ENCODE measurements at places on chromosomes 11 and 22. TPM values are rescaled to one million over a fixed set of nuclear protein-coding genes. Genes with fewer than 3 reads are reported as not detected.

GRCh38 chr11:121763526-121763925, 310.8 kb upstream of the SORL1-AS1 start:
- no peaks in the 10 kb centered on the region for H3K27me3 ChIP-seq
- DNase-seq: no peak
- H3K36me3 ChIP-seq: no peaks in the 10 kb centered on the region
- no peak overlapping the region for H3K4me3 ChIP-seq
- H3K27ac ChIP-seq: no peak overlapping the region
- peaks cover under 1% of the 10 kb centered on the region for H3K4me1 ChIP-seq

The OR8A1 gene
- total RNA-seq: not detected

GRCh38 chr11:71443736-71444445, 4.3 kb downstream of the DHCR7 start:
- no peak overlapping the region for H3K27ac ChIP-seq
- no peaks in the 10 kb centered on the region for H3K27me3 ChIP-seq
- H3K4me3 ChIP-seq: no peak overlapping the region
- H3K36me3 ChIP-seq: peaks cover 6% of the 10 kb centered on the region

The ARFIP2 gene
- total RNA-seq: 87.5 TPM

DNA sequence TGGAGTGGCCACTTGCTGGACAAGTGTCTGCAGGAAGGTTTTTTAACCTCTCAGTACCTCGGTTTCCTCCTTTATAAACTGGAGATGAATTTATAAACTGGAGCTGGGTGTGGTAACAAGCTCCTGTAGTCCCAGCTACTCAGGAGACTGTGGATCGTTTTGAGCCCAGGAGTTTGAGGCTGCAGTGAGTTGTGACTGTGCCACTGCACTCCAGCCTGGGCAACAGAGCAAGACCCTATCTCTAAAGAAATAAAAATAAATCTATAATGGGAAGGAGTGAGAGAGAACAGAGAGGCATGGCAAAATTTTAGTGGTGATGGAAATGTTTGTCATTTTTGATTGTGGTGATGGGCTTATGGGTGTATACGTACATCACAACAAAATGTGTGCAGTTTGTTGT, 1.4 kb upstream of the PDGFB start:
- no peak overlapping the region for H3K27ac ChIP-seq
- H3K4me3 ChIP-seq: no peak overlapping the region
- H3K27me3 ChIP-seq: no peaks in the 10 kb centered on the region
- H3K4me1 ChIP-seq: peaks cover 9% of the 10 kb centered on the region
- no peaks in the 10 kb centered on the region for H3K36me3 ChIP-seq
- DNase-seq: no peak

The YPEL1 gene
- total RNA-seq: 4.6 TPM

DNA sequence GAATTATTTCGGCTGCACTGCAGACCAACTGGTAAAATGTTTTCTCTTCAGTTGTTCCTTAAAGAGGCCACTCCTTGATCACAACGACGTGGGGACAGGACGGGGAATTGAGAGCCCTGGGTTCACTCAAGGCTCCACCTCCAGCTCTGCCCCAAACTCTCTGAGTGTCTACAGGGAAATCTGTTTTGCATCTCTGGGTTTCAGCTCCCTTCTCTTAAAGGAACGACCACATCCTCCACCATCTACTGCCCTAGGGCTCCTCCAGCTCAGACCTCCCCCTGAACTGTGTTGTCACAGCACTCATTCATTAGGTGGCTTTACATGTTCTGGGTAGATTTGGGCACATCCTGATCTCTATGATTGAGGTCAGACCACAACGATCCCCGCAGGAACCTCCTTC, 5.1 kb upstream of the PPFIA1 start:
- no peaks in the 10 kb centered on the region for H3K27me3 ChIP-seq
- no peaks in the 10 kb centered on the region for H3K36me3 ChIP-seq
- DNase-seq: no peak
- no peaks in the 10 kb centered on the region for H3K4me1 ChIP-seq

DNA sequence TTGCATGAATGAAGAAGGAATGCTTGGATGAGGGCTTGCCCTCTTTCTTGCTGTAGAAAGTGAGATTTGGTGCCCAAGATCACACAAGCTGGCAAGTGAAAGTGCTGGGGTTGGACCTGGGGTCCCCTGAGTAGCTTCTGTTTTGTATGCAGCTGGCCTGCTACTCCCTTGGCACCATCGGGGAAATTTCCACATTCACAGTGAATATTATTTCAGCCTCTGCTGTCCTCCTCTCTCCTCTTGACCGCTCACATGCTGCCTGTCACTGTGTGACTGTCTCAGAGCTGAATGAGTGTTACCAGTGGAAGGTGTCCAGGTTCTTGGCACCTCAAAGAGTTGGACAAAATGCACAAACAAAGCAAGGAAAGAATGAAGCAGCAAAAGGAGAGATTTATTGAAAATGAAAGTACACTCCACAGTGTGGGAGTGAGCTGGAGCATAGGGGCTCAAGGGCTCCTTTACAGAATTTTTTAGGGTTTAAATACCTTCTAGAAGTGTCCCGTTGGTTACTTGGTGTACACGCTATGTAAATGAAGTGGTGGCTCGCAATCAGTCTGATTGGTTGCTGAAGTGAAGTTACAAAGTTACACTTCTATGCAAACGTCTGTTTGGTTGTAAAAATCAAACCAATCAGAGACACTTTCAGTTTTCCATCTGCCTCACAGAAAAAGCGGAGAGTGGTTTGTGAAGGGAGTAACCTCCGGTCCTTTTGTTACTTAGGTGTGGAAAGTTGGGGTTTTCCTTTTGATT, 87.4 kb downstream of the DEPDC5 start:
- H3K4me1 ChIP-seq: peaks cover 9% of the 10 kb centered on the region
- H3K27ac ChIP-seq: peak overlapping the region; percentile 62

- no peaks in the 10 kb centered on the region for H3K4me1 ChIP-seq
- H3K27ac ChIP-seq: no peak overlapping the region
These were observed 58.5 kb downstream of the GAB4 start for GRCh38 chr22:16949561-16949960.

DNA sequence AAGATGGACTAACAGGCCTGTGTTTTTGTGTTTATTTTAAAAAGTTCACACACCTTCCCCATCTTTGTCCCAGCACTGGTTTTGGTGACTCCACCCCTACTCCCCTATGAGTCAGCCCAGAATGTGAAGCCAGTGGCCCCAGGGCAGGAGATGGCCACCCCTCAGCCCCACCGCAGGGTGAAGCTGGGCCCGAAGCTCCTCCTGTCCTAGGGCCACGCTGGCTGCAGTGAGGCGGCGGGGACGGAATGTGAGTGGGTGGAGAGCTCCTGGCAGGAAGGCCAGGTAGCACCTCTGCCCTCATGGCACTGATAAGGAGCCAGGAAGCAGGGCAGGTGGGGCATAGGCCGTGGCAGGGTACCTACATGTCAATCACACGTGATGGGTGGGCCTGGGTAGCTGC, 39.9 kb downstream of the SGSM3 start:
- DNase-seq: no peak
- no peak overlapping the region for H3K27ac ChIP-seq
- H3K4me3 ChIP-seq: no peak overlapping the region
- peaks cover 60% of the 10 kb centered on the region for H3K36me3 ChIP-seq
- H3K27me3 ChIP-seq: no peaks in the 10 kb centered on the region

The MMP7 gene
- total RNA-seq: 1.2 TPM

The C22orf31 gene
- total RNA-seq: not detected

GRCh38 chr22:29860006-29860766, 22.1 kb upstream of the ASCC2 start:
- H3K27ac ChIP-seq: no peak overlapping the region

GRCh38 chr11:26137651-26138050, 194.3 kb upstream of the ANO3 start:
- no peak for DNase-seq
- no peak overlapping the region for H3K27ac ChIP-seq
- H3K36me3 ChIP-seq: no peaks in the 10 kb centered on the region
- H3K27me3 ChIP-seq: no peaks in the 10 kb centered on the region
- H3K4me3 ChIP-seq: no peak overlapping the region

The OVOL1 gene
- 4.0 TPM for total RNA-seq

The SPA17 gene
- 24.4 TPM for total RNA-seq

All from thyroid gland (tissue), 4 donors.